ENCODE measurements at places on chromosomes 4 and X.

DNA sequence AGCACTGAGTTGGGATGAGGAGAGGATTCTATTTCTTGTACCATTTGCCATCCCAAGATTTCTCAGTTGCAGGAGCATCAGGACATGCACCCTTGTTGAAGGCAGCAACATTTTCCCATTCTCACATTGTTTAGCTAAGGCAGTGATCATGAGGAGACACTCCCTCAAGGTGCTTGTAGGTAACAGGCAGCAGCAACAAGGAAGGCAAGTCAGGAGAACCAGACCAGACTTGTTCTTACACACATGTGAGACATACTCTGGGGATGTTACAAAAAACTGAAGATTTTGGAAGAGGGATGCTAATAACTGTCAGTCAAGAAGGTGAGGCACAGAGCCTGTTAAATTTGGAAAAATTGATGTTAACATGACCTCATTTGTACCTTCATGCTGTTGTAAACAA lies 15.5 kb upstream of the HPGDS start:
- DNase-seq, result no peak

DNA sequence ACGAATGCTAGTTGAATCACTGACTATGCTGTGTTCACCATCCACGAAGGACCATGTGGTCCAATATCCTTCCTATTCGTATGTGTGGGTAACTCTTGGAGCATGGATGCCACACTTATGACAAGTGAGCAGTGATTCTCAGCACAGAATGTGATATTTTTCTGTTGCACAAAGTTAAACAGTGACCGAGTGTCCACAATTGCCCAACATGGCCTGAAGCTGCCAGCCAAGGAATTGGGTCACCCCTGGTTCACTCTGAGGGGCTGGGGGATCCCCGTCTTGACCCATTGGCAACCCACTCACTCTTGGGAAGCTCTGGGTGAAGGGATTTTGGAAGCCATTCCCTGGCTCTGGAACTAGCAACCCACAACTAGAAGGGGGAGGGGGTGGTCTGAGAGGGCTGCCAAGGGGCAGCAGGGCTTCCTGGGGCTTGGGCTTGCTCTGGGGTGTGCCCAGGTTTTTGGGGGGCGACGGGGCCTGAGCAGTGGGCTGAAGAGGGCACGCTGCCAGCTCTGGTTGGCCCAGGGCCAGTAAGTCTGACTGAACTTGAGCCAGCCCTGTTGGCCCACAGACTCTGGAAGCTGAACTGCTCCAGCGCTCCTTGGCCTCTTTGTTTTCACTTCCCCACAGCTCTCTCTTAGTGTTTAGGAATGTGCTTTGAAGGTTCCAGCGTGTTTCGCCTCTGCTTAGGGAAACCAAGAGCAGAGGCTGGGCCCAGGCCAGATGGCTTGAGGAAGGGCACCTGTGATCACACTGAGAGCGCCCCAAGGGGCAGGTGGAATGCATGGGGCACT lies 43.1 kb upstream of the BCOR start:
- DNase-seq, result peak; percentile 73

DNA sequence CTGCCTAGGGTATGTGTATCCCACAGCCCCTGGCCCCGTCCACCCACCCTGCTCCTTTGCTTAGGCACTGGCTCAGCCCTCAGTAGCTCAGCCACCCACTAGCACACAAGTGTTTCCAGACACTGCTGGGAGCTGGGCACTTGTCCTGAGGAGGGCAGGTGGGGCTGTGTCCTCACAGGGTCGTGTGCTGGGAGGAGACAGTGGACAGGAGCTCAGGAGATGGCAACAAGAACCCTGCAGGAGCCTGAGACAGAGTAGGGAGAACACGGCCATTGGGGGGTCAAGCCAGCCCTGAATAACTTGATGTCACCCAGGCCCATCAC lies 5.5 kb upstream of the CPLX1 start:
- no peak for DNase-seq

- DNase-seq, result no peak
These were observed 575.2 kb upstream of the FRG1 start for GRCh38 chr4:189365451-189365850.

GRCh38 chr4:1092026-1092982 lies 21.1 kb downstream of the RNF212 start:
- DNase-seq, result no peak

DNA sequence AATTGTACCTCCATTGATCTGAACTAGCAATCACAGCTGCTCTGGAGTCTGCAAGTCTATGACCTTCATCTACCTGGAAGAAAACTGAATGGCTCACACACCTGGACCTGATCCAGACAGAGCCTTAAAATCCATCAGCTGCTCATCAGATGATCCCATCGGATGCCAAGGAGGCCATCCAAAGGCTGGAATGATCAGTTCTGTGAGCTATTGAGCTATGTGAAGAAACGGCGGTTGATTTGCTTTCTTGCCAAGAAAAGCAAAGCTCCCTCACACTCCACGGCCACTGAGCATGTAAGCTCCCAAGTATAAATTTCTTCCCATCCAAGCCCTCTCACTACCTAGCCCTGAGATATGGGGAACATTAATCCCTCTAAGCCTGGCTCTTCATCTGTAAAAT lies 63.1 kb downstream of the RELL1 start:
- DNase-seq, result no peak

GRCh38 chrX:77061545-77061944 lies 385.6 kb upstream of the FGF16 start:
- DNase-seq, result no peak

- DNase-seq, result no peak
These were observed 104.2 kb downstream of the ANK2 start for GRCh38 chr4:113153529-113154101.

GRCh38 chrX:3154386-3154975 lies 113.2 kb downstream of the ARSF start:
- DNase-seq, result peak; percentile 50

DNA sequence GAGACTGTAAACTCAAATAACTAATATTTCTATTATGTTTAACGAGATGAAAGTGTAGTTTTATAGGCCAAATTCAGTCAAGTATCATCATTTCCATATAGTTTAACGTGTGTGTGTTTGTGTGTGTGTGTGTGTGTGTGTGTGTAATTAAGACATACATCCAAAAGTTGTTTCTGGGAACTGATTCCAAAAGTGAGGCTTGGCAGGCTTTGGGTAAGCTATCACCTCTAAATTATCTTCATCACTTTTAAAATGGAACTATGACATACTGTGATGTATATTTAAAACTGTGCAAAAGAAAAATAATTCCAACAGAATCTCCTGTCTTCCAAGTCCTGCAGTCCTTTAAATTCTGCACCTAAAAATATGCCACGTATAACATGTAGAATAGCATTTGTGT lies 19.1 kb upstream of the SLC25A4 start:
- no peak for DNase-seq

DNA sequence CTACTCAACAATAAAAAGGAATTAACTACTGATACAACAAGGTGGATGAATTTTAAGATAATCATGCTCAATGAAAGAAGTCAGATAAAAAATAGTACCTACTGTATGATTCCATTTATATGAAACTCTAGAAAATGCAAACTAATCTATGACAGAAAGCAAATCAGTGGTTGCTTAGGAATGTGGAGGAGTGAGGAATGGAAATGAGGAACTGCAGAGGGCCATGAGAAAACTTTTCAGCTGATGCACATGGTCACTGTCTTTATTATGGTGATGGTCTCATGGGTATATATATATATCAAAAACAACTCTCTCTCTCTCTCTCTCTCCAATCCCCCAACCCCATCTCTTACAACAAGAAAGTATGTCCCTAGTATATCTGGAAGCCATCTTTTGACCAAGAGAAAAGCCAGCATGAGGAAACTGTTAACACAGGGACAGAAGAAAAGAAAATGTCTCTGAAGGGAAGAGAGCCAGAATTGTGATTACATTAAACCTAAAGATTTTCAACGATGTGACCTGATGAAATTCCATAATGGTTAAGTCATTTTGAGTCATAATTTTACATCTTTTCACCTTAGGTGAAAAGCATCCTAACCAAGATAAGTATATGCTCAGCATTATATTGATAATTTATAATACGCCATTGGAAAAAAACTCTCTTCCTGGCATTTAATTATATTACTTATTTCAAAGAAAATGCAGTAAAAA lies 8.5 kb upstream of the NFKB1 start:
- DNase-seq, result peak; percentile 32

DNA sequence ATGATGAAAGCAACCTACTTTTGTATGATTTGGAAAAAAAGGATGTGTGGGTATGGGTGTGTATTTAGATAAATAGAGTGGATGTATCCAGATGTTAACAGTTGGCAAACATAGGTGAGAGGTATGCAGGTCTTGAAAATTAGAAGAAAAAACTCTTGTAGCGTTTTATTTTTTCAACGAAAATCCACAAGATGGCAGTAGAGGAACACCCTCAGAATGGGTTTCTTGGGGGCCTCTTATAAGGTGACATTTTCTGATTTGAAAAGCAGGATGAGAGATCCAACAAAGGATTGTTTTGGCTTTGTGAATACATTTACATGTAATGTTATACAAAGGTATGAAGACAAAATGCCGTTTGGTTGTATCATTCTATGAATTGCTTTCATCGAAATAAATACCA lies 68.3 kb downstream of the FMR1NB start:
- DNase-seq, result peak; percentile 8

- DNase-seq, result peak; percentile 42
These were observed 71.2 kb downstream of the SUPT20HL2 start for GRCh38 chrX:24242649-24243175.

DNA sequence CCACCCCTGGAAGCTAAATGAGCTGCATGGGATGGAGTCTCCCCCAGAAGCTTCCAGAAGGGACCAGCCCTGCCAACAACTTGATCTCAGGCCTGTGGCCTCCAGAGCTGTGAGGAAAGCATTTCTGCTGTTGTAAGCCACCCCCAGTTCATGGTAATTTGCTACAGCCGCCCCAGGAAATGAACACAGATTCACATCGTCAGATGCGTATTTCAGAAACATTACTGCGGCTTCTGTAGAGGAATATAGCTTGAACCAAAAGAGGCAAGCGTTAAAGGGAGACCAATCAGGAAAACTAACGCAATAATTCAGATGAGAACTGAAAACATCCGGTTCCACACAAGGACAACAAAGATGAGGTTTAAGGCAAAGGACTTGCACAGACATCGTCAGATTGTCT lies 128.4 kb upstream of the TBL1X start:
- DNase-seq, result no peak

GRCh38 chrX:129731228-129731627 lies 7.6 kb upstream of the XPNPEP2 start:
- peak; percentile 41 for DNase-seq

DNA sequence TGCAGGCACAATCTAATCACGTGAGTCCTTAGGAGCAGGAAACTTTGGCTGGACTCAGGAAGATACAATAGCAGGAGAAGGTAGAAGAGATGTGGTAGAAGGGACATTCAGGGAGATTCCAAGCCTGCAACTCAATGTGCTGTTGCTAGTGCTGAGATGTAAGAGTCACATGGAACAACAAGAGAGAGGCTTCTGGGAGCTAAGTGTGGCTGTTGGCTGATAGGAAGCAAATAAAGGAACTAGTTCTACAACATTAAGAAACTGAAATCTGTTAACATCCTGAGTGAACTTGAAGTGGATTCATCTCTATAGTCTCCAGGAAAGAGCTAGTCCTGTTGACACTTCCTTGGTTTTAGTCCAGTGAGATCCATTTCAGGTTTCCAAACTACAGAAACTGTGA lies 1207.4 kb downstream of the ADGRL3 start:
- peak; percentile 33 for DNase-seq

GRCh38 chr4:77342170-77342810 lies 185.3 kb downstream of the CCNG2 start:
- no peak for DNase-seq

- DNase-seq, result peak; percentile 52
These were observed at the start of gene CLIC2 for GRCh38 chrX:155334486-155335336. TSS of gene CLIC2 (minus strand) at chrX:155334614. CDS start at chrX:155334427, 187 bp downstream.

- DNase-seq, result no peak
These were observed 27.6 kb downstream of the ZBTB49 start for GRCh38 chr4:4317496-4318232.

DNA sequence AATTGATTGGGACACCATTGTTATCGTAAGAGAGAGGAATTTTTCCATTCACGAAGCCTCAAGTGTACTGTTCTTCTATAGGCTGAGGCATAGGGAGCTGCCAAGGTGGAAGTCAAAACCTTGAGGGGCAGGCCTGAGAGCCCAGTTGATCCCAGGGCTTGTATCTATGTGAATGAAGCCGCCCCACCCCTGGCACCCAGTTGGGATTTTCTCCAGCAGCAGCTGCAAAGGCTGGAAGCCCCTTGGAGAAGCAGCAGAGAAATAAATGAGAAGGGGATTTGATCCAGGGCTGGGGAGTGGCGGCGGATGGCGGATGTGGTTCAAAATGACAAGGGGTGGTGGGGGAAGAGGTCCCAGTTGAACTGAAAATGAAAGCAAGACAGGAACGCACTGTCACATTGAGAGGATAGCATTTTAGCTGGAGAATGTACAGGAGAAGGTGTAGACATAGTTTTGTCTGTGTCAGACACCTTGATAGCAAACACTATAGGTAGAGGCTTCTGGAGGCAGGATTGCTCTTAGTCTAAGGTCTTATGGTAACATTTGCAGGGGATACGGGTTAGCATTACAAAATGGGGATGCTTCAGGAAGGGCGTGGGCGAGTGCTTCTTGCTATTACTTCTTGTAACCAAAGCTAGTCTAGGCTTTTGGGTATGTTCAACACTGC lies 32.6 kb downstream of the DOCK11 start:
- peak; percentile 59 for DNase-seq

DNA sequence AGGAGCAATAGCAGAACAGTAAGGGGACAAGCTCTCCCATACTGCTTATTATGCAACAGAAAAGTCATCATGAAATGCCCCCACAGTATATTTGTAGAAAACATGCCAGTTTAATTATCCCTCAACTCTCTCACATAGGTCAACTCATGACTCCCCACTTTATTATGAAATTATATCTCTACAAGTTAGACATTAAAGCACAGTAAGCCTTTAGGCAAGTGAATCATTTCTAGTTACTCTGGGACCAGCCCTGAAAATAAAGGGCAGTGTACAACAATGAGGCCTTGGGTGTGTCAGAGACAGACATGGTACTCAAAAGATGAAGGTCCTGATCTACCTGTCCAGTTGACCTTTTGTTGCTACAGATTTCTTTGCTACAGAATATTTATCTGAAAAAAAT lies 191.9 kb downstream of the FBXW7 start:
- no peak for DNase-seq

DNA sequence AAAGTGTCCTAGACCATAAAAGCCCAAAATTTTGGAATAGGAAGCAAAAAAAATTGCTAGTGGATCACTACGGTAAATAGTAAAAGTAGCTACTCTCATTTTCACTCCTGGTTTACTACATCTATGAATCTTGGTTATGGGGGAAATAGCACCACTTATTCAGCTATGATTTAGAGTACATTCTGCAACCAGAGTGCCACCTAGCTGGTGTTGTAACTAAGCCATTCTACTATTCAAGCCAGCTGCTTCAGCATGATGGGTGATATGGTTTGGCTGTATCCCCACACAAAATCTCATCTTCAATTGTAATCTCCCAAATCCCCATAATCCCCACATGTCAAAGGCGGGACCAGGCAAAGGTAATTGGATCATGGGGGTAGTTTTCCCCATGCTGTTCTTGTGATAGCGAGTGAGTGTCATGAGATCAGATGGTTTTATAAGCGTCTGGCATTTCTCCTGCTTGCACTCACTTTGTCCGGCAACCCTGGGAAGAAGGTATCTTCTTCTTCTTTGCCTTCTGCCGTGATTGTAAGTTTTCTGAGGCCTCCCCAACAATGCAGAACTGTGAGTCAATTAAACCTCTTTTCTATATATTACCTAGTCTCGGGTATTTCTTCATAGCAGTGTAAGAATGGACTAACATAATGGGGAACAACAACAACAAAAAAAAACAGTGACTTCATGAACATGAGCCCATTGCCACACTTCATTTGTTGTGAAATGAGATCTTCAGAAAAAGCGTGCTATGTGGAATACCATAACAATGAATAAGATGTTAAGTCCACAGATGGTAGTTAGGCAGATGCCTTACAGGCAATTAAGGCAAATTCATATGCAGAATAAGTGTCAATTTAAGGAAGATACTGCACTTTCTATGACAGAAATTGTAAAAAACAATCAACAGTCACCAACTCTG lies 280.1 kb downstream of the PABPC4L start:
- DNase-seq, result no peak

All from inflammatory macrophage treated with lipopolysaccharide for 1 hour (primary cell).